Right ventricle myocardium superior (tissue), 1 donor: ENCODE measurements at places on chromosomes 13 and 19. TPM values are rescaled to one million over a fixed set of nuclear protein-coding genes. Genes with fewer than 3 reads are reported as not detected.

Gene MEIOSIN
- not detected for total RNA-seq

Gene PLK5
- not detected for total RNA-seq

Gene CCDC194
- not detected for total RNA-seq

Gene ZNF534
- 0.43 TPM for total RNA-seq

Gene C19orf44
- total RNA-seq: 3.6 TPM

Gene FBN3
- total RNA-seq: not detected
